CD4-positive, alpha-beta T cell treated with Interleukin-10 for 1 hour (primary cell): ENCODE measurements at places on chromosomes 5 and 9.

DNA sequence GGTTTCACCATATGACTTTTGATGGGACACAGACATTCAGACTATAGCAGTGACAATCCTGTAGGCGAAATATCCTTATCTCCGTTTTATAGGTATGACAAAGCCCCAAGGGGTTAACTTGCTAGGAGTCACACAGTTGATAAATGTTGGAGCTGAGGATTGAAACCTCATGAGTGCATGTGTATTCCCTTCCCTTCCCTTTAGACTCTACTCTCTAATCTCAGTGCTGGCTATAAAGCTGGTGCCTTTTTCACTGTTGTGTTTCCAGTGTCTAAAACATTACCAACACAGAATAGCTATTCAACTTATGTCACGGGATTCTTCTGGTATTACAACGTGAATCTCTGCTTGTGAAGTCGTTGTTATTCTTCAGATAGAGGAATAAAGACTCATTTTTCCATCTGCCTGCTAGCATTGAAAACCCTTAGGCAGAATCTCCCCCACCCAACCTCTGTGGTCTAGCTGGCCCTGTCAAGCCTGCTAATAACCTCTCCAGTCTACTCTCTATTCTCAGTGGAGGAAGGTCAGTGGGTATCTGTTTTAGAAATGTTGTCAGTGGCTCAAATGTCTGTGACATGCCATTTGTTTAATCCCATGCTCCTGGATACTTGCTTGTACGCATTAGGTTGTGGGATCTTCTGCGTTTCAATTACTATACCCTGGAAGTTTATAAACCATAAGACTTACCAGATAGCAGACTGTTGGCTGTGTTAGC is 121.2 kb downstream of the TLE4 start:
- no peak for DNase-seq

DNA sequence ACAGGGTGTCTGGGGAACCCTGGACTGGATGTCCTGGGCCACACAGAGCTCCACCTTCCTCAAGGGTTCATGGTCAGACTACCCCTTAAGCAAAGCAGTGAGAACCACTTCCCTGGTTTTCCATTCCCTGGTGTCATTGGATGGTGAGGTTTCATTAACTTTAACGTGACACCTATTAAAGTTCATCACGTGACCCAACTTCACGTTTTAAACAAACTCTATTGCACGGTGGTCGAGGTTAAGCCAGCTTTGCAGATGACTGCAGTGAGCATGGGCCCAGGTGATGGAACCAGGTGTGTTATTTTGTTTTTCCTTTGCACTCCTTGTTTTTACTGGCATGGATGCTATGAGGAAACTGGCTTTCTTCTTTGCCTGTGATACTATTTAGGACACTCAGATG is 385.7 kb upstream of the IRX1 start:
- DNase-seq, result no peak

GRCh38 chr9:89048616-89049015 is 57.3 kb downstream of the S1PR3 start:
- no peak for DNase-seq

DNA sequence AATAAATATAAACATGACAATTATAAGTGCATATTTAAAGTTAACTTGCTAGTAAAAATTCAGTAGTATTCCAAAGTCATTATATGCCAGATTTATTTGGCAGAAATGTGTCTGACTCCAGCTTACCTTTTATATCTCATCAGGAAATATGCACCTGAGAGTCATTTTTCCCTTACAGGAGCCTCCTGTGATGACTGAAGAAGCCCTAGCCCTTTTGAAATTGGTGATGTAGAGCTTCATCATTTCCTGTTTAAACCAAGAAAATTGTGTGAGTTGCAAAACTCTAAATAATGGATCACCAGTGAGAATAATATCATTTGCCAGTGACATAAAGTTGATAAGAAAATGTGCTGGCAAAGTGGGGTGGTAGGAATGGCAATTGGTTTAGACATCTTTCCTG is 42.1 kb upstream of the CTNND2 start:
- DNase-seq, result no peak

DNA sequence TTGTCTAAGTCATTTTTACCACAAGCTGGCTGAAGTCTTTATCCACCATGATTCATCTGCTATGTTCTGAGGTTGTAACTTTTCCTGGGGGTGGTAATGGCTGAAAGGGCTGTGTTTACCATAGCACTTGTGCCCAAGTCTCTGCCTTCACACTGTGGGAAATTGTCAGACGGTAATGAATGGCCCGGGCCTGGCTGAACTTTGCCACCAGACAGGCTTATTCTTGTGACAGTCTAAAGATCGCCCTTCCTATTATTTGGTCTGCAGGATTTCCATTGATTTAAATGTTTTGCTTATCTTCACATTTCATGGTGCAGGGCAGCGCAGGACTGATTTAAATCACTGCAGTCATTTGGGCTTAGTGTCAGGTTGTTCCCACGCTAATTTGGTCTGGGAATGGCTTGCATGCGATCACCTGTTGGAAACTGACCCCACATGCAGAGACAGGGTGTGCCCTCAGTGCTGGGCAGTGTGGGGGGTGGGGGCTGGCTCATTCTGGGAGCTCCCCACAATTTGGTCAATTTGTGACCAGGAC is 109.3 kb upstream of the ICE1 start:
- no peak for DNase-seq

GRCh38 chr9:90038763-90039162 is 434.0 kb downstream of the GADD45G start:
- no peak for DNase-seq

DNA sequence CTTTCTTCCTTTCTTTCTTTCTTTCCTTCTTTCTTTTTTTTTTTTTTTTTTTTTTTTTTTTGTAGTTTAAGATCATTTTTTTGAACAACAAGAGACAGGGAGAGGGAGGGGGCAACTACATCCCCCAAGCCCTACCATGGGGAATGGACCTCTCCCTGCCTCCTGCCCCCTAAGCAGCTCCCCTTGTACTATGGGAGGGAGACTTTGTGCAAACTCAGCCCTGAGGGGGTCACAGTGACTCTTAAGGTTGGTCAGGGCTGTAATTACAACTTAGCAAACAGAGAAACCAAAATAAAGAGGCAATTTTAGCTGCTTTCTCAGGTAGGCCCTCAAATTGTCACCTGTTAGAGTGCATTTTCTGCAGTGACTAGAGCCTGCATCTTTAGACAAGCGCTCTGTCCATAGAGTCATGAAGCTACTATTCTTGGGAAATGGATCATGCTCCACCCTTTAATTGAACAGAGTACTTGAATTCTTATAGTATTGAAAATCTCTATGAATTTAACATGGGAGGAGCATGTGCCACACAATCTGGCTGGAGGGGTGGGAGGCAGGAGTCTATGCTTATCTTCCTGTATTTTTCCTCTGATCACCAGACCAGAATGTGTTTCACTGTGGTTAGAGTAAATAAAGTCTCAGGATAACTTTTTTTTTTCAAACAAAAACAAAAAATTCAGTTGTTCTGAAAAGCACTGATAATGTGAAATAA is 24.3 kb upstream of the PIK3R1 start:
- DNase-seq, result no peak

GRCh38 chr9:121282277-121283079 is 14.5 kb downstream of the GSN start:
- DNase-seq, result no peak

GRCh38 chr9:112809351-112809848 is 58.8 kb downstream of the SNX30 start:
- DNase-seq, result no peak

DNA sequence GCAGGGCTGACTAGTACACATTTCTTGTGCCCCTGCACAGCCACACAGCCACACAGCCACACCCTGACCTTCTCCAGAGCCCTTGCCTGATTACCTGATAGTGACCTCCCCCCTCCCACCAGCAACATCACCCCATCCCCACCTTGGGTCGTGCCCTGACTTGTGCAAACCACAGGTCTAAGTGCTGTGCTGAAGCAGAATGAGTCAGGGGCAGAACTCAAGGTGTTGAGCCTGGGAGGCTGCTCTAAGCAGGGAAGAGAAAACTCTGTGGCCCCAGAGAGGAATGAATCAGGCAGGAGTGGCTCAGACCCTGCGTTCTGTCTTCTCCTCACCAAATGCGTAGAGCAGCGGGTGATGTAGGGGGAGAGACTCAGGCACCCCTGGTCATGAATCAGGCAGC is 24.3 kb upstream of the FAT2 start:
- DNase-seq, result no peak

GRCh38 chr5:116358911-116359418 is 215.7 kb downstream of the SEMA6A start:
- no peak for DNase-seq

DNA sequence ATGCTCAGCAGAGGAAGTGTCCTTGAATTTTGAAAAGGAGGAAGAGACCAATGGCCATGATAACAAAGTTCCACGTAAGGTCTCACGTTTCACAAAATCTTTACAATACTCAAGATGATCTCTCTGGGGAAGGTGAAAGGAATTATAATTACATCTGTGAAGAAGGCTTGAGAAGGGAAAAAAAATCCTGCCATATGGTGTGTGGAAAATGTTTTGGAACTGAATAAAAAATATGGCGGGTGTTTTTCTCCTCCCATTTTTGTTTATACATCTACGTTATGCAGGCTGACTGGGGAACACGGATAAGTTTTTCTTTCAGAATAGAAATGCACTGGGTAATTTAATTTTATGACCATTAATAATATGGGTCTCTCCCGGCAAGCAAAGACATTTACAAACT is 425.6 kb upstream of the BRINP1 start:
- no peak for DNase-seq

DNA sequence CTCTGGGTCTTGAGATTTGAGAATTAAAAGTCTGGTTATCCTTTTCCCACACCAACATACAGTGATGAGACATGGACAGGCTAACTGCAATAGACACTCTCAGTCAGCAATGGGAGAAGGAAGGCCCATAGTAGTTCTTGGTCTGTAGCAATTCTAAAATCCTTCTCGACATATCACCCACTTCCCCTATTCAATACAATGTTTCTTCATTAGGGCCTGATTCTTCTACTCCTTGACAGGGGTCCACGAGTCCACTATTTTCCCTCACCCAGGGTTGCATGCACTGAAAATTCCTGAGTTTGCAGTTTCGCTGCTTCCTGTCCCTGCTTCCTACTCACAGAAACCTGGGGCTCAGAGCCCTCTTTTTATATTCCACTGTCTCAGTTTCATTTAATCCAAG is 402.8 kb downstream of the MAT2B start:
- DNase-seq, result no peak

- no peak for DNase-seq
These were observed 24.1 kb downstream of the PITX1 start for GRCh38 chr5:135009736-135010501.

- DNase-seq, result no peak
These were observed 133.8 kb upstream of the SLC24A2 start for GRCh38 chr9:19922476-19923118.

DNA sequence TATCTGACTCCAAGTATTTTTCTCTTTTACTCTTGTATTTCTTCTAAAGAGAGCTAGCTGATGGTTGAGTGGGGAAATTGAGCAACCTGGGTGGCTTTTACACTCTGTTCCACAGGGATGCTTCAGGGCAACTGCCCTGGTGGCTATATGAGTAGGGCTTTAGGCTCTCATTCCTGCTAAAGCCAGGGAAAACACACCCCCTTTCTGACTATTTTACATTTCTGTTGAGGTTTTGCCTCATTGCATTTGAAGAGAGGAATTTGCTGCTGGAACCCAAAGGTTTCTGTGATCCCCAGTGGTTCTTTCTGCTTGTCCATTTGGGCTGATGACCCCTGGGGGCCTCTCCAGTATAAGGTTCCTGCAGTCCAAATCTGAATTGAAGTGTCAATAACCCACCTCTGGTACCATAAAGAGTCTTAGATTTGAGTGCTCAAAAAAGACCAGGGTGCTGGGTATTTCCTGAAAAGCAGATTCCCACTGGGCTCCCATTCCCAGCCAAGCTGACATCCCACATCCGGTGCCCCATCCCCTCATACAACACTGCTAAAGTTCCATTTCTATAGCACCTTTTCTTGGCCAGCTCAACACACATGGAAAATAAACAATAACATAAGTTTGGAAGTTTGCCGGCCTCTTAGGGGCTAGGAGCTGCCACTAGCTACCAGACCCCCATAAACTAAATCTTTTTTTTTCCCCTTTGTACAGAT is 59.5 kb downstream of the PAPPA start:
- no peak for DNase-seq

DNA sequence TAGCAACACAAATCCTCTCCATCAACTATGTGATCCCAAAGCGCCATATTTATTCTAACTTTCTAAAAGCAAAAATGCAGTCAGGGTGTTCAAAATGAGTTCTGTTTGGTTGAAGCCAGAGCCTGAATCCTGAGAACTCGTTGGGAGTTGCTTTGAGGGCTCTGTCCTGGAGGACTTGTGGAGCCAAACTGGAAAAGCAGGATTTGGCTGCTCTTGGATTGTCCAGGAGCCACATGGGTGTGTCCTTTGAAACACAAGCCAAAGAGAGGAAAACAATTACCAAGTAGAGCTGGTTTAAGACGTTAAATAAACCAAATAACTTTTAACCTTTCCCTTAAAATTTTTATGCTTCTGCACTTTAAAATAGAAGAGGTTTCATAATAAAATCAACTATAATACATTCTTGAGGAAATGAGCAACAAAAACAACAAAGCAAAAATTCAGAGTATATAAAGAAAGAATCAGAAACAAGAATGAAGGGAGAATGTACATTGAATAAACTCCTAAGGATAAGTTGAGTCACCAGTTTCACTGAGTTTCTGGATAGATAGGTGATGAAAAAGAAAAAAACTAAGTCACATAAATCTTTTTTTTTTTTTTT is 13.5 kb downstream of the C5orf46 start:
- DNase-seq, result no peak

- DNase-seq, result no peak
These were observed 208.8 kb downstream of the MELK start for GRCh38 chr9:36781533-36781932.

DNA sequence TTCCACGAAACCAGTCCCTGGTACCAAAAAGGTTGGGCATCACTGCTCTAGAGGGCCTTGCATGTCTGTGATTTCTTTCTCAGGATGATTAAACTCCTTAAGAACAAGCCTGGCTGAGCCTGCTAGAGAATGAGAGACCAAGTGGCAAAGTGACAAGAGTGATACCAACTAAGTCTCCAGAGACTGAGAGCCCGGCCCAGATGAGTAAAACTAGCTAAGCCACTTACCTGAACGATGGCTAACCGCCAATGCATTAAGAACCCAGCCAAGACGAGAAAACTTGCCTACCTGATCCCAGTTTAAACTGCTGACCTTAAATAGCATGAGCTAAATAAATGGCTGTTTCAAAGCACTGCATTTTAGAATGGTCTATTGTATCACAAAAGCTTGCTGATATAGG is 5.6 kb upstream of the CCDC152 start:
- no peak for DNase-seq

DNA sequence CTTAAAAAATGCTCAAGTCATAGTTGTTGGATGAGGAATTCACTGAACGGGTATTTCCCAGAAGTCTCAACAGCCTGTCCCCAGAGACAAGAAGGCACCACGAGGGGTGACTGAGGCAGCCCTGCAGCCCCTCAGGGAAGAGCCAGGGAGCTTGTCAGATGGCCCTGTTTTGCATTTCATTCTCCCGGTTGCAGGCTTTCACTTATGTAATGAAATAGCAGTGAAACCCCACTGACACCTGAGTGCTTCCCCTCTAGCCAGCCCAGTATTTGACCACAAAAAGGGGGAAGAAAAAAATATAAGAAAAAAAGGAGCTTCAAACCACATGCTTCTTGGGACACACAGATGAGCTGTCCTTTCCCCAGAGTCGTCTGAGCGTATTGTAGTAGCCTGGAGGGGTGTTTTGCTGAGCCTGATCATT is 75.3 kb upstream of the IL12B start:
- DNase-seq, result no peak
